ENCODE measurements at places on chromosomes 12 and 14. TPM values are rescaled to one million over a fixed set of nuclear protein-coding genes. Genes with fewer than 3 reads are reported as not detected.

Gene CAMKK2
- total RNA-seq: 11.7 TPM

Gene RFLNA
- total RNA-seq: not detected

Gene KIF26A
- not detected for total RNA-seq

Gene MMP17
- not detected for total RNA-seq

- no peak for DNase-seq
Measured at GRCh38 chr14:32417956-32418552, 89.0 kb downstream of the AKAP6 start.

DNA sequence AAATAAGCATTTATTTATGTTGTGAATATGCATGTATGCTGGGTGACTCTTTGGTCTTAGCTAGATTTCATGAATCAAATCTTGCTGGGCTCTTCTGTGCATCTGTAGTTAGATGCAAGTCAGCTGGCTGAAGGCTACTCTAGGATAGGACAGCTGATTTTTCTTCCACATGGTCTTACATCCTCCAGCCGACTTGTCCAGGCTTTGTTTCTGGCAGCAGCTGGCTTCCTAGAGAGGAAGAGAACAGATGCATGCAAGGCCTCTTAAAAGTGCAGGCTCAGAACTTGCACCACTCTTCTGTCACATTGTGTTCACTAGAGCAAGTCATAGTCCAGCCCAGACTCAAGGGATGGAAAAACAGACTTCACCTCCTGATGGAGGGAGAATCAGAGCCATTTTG lies 435.4 kb upstream of the STXBP6 start:
- no peak for DNase-seq

- DNase-seq: no peak
Measured at GRCh38 chr12:19644571-19644970, 205.3 kb downstream of the AEBP2 start.

DNA sequence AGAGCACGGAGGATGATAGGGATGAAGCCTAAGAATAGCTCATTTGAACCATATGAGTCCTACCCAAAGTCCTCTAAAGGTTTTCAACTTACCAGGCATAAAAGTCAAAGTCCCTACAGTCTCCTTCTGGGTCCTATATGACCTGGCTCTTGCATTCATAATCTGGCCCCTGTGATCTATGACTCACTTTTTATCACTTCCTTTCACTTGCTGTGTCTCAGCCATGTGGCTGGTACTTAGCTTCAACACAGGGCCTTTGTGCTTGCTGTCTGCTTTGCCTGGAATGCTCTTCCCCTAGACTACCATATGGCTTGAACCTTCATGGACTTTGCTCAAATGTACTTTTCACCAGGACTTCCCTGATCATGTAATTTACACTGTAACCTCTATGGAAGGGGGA lies 137.6 kb upstream of the TMTC1 start:
- DNase-seq: no peak

DNA sequence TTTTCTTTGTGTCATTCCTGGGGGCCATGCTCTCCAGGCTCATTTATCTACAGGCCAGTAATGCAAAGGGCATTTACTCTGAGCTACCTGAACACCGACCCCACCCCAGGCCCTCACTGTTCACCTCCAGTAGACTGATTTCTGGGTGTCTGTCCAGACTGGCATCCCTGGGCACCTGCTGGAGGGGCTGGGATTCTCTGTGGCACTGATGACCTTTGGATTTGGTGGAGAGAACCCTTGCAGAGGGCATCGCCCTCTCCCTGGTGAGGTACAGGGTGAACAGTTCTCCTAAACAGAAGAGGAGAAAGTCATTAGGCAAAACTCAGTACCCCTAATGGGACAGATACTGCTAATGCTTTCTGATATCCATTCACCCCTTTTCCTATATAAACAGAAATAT lies 27.1 kb upstream of the RIMBP2 start:
- DNase-seq: no peak

- no peak for DNase-seq
Measured at GRCh38 chr14:104428860-104429259, 150.7 kb upstream of the C14orf180 start.

GRCh38 chr12:6231359-6232268 lies 31.4 kb downstream of the CD9 start:
- no peak for DNase-seq

GRCh38 chr14:23538050-23538718 lies 13.4 kb downstream of the ZFHX2 start:
- DNase-seq: no peak

GRCh38 chr14:79916892-79917291 lies 294.4 kb downstream of the DIO2 start:
- no peak for DNase-seq

Data from Karpas-422 (cell line).